Stimulated activated CD4-positive, alpha-beta T cell treated with anti-CD3 and anti-CD28 coated beads, Interleukin-4, amount 100 ng/mL, for 4 hours (primary cell): ENCODE measurements at places on chromosomes 6 and 20.
A peak's percentile ranks its signal among the peaks of the same experiment; 100 is the strongest.

GRCh38 chr6:34692280-34692679 lies 4.3 kb downstream of the ILRUN start:
- no peak for DNase-seq

- DNase-seq: peak; percentile 79
Measured at GRCh38 chr6:1604158-1605003, 5.3 kb upstream of the FOXC1 start.

GRCh38 chr6:18510644-18511033 lies 123.5 kb downstream of the RNF144B start:
- no peak for DNase-seq

DNA sequence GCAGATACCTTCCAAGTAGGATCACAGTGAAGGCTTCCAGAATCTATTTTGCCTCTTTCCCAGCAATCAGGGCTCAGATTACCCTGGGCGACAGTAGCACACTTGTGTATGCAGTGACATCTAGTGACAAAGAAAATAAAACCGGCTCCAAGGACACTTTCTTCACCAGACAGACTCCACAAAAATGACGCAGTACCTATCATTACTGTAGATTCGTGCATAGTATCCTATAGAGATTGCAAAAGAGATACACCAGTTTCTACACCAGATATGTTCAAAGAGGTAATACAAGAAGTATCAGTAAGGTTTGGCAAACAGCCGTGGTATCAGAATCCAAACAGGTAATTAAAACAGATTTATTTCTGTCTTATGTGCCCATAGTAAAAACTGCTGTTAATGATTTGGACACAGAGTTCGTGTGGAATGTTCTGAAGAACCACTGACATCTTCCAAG lies 600.4 kb upstream of the JAG1 start:
- DNase-seq: no peak

DNA sequence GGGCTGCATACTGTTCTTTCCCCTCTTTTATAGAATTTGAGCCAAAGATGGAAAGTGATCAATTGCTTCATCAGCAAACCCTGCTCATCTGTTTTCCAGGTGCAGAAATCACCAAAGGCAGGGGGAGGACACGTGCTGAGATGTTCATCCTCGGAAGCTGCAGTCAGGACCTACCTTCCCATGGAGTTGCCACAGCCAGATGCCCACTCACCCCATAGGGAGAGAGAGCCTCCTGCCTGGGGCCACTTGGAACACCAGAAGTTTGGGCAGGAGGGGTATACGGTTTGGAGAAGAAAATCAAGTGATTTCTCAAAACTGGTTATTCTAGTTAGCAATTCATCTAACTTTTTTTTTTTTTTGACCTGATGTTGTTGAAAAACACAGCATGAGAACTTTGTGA lies 5.3 kb upstream of the CST7 start:
- no peak for DNase-seq

DNA sequence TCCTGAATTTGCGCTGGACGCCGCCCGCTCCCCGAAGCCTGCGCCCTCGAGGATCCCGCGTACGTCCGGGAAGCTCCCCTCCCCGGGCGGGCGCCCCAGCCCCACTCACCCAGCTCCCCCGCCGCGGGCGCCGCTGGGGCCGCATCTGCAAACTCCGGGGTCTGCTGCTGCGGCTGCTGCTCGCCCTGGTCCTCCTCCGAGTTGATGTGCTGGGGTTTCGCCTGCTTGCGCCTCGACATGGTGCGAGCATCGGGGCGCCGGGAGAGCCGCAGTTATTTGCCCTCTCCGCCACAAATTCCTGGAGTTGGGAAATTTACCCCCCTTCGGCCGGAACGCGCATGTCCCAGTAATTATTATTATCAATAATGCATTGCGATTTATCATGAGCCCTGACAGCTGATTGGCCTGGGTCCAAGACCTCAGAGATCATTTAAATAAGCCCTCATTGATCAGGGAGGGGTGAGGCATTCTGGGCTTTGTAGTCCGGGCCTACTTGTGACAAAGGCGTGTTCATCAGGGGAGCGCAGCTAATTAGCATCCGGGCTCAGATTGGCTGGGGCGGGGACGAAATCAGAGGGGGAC lies at the start of gene SALL4:
TSS of gene SALL4 (minus strand) at position 352 of the 582 bp plus-strand sequence. CDS start at position 239, 113 bp downstream.
- no peak for DNase-seq

DNA sequence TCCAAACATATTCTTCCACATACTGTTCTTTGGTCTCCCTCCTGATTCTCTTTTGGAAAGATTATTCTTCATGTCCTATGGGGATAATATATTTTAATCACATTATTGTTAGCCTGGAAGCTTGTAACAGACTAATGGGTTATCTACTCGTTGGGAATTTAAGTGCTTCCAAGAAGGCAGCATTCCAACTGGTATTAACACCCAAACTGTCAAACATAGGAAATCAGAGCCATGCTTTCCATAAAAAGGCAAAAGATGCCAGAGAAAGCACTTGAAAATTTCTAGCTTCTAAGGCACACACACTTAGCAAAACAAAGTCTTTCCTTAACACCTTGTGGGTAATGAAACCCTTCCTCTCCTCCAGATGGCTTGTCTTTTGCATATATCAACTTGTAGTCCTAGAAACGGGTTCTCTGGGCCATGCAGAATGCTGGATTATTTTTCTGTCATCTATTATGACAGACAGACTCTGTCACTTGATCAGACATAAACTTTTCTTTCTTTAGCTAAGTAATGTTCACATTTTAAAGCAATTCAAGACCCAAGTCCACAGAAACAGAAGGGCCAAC lies 41.5 kb downstream of the B4GALT5 start:
- no peak for DNase-seq

DNA sequence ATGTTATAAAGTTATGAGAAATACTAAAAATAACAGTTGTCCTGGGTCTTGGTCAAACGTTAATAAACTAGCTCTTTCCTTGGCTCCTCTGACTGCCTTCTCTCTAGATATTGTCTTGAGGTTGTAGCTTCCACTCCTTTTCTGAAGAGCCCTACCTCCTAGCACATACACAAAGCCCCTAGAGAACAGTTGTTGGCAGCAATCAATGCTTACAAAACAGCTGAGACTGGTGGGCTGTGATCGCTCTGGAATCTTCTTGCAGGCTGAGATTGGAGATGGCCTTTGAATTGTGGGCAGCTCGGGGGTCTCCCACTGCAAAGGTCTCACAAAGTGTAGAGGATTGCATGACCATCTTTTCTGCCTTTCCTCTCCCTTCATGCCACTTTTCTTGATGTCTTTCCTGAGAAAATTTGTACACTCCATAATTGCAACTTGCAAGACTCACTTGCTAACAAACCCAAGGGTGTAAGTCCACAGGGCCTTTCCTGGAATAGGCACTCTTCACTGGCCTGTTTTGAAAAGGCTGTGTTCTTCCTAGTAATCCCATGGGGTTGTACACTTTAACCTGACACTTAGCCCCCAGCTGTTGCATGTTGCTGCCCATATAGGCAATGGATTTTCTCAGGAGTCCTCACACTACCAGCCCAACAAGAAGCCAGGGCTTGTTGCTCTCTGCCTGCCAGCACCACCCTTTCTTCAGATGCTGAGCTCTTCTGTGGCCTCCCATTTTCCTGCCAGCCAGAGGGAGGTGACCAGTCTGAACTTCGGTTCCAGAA lies 99.9 kb downstream of the TCP11 start:
- no peak for DNase-seq

DNA sequence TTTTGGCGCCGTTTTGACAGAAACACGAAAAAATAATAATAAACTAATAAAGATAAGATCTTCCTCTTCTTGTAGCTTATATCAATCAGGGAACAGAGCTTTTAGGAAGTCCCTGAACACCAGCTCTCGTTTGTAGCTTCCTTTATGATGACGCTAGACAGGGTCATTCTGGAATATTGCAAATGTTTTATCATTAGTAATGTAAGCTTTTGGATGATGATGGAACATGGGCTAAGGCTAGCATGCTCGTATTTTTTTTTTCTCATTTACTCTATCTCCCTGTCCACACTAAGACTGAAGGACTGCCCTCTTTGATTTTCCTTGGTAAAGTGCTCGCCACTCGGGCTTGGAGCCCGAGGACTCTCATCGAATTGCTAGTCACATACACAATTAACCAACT lies 22.1 kb upstream of the POM121L2 start:
- no peak for DNase-seq

DNA sequence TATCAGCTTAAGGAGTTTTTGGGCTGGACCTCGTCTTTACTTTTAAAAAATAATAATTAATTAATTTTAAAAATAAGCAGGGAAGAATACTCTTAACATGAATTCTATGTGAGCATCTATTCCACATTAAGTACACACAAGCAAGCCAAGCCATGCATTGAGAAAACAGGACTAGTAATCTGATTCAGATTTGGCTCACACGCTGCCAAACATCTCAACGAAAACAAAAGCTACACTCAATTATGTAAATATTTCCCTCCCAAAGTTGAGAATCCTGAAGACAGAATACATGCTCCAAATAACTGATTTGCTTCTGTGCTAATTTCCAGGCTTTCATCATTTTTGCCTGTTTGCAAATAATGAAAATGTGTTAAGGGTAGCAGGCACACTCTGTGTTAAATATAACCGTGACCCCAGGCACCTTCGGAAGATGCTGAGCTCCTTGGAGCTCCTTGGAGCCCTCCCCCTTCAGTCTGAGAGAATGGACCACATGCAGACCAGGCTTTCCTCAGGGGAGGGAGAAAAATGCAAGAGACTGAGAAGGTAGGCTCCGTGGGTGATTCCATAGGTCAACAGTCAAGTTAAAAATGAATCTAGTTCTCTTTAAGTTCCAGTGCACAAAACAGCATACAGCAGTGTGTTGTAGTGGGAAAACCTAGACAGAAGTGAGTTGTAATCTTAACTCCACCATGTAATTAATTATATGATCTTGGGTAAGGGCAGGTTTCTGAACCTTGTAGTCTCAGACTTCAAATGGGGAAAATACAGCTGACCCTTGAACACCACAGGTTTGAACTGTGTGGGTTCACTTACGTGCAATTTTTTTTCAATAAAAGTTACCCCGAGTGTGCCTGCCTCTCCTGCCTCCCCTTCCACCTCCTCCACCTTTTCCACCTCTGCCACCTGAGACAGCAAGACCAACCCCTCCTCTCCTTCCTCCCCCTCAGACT lies 161.3 kb upstream of the RREB1 start:
- no peak for DNase-seq

DNA sequence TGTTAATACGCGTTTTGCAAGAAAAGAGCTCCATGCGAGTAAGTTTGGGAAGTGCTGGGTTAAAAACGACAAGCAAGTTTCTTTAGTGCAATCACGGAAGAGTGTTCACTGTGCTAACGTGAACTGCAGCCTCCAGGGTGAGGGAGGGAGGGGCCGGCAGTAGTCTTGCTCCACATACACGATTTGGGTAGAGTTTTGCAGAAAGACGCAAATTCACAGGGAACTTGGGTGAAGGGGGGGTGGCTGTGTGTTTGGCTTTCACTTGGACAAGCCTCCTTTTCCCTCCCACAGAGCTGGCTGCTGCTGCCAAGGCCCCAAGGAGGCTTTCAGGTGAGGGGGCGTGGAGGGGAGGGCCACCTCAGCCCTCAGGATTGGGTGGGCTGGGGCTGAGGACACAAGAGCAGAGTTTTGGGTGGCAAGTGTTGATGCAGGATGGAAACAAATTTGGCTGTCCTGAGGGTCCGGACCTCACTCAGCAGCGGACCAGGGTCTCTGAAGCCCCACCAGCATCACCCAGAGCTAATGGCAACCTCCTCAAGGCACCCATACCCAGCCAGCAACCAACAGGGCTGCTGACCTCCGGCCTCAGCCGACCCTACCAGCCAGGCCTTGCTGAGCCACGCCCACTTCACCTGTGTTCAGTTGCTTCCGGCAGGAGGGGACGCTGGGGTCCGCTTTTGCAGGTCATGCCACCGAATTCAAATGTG lies 204.5 kb downstream of the ERMARD start:
- DNase-seq: no peak

DNA sequence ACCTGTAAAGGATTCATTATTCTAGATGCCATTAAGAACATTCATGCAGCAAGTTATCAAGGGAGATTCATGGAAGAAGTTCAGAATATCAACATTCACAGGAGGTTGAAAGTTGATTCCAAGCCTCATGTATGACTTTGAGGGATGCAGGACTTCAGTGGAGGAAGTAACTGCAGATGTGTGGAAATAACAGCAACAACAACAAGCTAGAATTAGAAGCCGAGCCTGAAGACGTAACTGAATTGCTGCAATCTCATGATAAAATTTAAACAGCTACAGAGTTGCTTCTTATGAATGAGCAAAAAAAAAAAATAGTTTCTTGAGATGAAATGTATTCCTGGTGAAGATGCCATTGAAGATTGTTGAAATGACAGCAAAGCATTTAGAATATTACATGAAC lies 73.3 kb upstream of the NXT1 start:
- no peak for DNase-seq

GRCh38 chr20:32810941-32811340 lies 8.8 kb upstream of the MAPRE1 start:
- DNase-seq: no peak

GRCh38 chr6:135811644-135812526 lies 39.6 kb upstream of the PDE7B start:
- no peak for DNase-seq

DNA sequence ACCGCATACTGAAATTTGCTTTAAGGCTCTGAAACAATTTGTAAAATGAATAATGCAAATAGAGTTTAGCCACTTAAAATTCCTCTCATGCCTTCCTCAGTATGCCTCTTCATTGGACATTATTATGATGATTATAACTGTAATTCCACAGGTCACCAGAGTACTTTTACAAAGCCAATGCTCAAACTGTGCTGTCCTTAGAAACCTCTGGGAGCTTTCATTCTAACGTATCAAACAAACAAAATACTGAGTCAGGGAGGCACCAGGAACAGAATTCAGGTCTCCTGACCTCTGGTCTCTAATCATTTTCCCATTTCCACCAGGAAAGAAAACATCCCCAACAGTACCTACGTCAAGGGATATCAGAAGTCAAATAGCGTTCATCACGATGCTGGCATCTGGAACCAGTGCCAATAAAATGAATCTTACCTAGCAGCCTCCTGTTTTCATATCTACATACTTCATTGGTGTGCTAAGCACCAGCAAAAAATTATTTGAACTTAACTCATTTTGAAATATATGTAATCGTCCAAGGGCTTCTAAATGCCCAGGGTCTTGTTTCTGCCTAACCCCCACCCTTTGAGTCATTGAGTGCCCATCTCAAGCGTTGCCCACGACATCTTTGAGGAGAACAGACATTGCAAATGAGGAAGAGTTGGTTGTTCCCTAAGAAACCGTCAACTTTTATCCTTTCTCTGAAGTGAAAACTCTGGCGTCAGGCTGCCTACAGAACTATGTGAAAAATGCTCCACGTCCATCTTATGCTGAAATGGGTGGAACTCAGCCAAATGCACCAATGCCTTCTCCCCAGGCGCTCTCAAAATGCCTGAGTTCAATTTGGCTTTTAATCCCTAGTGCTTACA lies 37.9 kb downstream of the NEDD9 start:
- DNase-seq: no peak

DNA sequence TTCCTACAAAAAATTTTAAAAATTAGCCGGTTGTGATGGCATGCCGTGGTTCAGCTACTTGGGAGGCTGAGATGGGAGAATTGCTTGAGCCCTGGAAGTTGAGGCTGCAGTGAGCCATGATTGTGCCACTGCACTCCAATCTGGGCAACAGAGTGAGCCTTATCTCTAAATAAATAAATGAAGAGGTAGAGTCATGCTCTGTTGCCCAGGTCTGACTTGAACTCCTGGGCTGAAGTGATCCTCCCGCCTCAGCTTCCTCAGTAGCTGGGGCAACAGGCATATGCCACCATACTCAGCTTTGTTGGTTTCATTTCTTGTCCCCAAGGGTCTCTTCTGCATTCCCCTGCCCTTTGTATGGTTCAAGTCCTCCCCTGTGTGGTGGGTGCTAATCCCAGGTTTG lies 17.0 kb downstream of the HSPA1B start:
- DNase-seq: no peak

GRCh38 chr20:59195316-59195993 lies 31.8 kb downstream of the ZNF831 start:
- DNase-seq: no peak
